ENCODE measurements at places on chromosomes 12 and 14. TPM values are rescaled to one million over a fixed set of nuclear protein-coding genes. Genes with fewer than 3 reads are reported as not detected.

The DIABLO gene
- total RNA-seq: 88.7 TPM

The ACRBP gene
- total RNA-seq: not detected

The KRT5 gene
- 884 TPM for total RNA-seq

The LRRC9 gene
- total RNA-seq: not detected

The PCED1B gene
- under 0.01 TPM for total RNA-seq

The COCH gene
- total RNA-seq: 0.11 TPM

The RPL10L gene
- total RNA-seq: not detected

The ZDHHC22 gene
- total RNA-seq: not detected

The SERPINA5 gene
- not detected for total RNA-seq

The INSM2 gene
- under 0.01 TPM for total RNA-seq

The SERPINA3 gene
- total RNA-seq: 0.54 TPM
